ENCODE measurements at places on chromosomes 3 and 15.

GRCh38 chr3:134376786-134377426, 2.7 kb upstream of the AMOTL2 start:
- no peak for DNase-seq

- peak; percentile 35 for DNase-seq
Observed at GRCh38 chr3:116579840-116580239, 129.7 kb upstream of the TUSC7 start.

DNA sequence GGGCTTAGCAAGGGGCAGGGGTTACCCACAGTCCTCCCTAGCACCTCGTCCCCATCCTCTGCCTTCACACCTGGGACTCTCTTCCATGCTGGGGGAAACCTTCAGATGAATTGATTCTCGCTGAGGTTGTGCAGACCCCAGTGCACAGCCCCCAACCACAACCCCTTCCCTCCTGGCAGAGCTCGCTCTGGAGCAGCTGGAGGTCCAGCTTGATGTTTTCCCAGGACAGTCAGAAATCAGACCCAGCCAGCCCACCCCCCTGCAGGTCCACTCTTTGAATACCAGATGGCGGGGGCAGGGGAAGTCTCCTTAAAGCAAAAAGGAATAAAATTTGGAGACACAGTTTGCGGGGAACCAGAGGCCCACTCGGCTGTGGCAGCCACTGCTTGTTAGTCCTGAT, 234.4 kb downstream of the XXYLT1 start:
- DNase-seq: no peak

DNA sequence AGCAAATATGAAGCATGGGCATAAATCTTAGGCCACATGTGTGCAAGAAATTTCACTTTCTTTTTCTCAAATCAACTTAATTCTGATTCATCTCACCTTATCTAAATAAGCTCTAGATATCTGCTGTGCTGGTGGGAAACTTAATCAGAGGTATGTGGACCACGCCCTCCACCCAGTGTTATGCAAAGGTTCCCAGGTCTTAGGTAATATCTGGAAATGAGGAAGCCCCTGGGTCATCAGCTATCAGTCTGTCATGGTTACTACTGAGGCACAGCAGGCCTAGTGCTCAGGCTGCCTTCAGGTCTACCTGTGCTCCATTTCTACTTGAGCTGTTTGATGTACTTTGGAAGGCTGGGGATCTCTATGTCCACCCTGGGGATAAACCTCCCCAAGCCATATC, 134.4 kb upstream of the KCNH8 start:
- no peak for DNase-seq

GRCh38 chr3:7423036-7423435, 562.1 kb downstream of the GRM7 start:
- no peak for DNase-seq

GRCh38 chr3:125152951-125153350, 59.6 kb downstream of the SLC12A8 start:
- no peak for DNase-seq

GRCh38 chr15:43499635-43500034, 6.7 kb upstream of the TP53BP1 start:
- DNase-seq: no peak

DNA sequence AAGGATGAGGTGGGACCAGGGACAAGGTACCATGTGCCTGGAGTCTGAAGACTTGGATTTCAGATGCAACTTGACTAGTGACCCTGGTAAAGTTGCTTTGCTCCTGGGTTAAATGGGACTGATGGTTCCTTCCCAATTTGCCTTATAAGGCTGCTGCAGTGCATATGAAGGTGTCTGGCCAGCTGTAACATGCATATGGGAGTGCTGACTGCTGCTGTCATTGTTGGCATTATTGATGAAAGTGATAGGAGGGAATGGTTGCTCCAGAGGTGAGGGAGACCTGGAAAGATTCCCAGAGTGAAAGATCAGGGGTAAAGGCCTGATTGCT, 20.5 kb downstream of the CYP8B1 start:
- DNase-seq: no peak

DNA sequence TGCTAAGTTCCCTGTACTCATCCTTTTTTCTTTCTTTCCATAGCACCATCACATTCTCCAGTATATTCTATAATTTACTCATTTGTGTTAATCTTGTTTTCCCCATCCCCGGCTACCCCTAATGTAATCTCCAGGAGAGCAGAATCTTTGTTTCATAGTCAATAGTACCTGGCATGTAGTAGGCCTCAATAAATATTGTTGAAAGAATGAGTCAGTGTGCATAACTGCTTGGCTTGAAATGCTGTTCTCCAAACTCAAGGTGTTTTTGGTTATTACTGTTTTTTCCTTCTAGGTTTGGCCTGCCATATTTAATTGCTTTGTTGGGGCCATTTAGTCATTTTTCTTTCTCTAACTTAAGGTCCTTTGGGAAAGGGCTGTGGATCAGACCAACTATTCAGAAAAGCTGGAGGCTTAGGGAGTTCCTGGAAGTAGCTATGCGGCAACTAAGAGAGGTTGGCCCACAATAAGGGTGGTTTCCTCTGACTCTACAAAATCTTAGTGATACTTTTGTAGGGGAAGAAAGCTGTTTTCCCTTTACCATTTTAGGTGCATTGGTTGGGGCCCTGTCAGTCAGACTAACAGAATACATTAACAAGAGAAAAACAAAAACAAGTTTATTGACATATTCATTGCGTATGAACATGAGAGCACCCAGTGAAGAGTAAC, 28.4 kb downstream of the KAT2B start:
- no peak for DNase-seq

GRCh38 chr3:9704347-9705322, 1.0 kb downstream of the CPNE9 start:
- DNase-seq: peak; percentile 65

DNA sequence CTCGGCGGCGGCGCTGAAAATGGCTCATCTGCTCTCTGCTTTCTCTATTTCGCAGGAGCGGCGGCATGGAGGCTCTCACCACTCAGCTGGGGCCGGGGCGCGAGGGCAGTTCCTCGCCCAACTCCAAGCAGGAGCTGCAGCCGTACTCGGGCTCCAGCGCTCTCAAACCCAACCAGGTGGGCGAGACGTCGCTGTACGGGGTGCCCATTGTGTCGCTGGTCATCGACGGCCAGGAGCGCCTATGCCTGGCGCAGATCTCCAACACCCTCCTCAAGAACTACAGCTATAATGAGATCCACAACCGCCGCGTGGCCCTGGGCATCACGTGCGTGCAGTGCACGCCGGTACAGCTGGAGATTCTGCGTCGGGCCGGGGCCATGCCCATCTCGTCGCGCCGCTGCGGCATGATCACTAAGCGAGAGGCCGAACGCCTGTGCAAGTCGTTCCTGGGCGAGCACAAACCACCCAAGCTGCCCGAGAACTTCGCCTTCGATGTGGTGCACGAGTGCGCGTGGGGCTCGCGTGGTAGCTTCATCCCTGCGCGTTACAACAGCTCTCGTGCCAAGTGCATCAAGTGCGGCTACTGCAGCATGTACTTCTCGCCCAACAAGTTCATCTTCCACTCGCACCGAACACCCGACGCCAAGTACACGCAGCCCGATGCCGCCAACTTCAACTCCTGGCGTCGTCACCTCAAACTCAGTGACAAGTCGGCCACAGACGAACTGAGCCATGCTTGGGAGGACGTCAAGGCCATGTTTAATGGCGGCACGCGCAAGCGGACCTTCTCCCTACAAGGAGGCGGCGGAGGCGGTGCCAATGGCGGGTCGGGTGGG, 790 bp downstream of the SKOR1 start:
- DNase-seq: peak; percentile 21

DNA sequence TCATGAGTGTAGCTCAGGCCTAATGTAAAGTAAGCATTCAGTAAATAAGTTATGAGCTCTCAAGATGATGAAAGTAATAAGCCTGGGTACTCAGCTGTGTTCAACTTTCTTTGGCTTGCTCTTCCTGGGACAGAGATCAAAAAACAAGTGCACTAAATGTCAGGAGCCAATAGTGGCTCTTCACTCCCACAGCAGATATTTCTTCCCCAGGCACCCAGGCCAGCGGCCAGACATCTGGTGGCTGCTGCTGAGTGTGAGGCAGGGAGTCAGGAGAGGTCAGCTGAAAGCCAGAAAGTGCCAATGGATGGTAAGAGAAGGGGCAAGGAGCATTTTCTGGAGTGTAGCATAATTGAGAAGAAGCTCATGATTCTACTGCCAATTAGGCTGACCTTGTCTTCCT, 18.2 kb upstream of the ITGA11 start:
- DNase-seq: no peak

GRCh38 chr3:134677196-134677986, 26.6 kb upstream of the KY start:
- DNase-seq: no peak

- DNase-seq: no peak
Observed at GRCh38 chr3:61699622-61700021, 138.3 kb downstream of the PTPRG start.

DNA sequence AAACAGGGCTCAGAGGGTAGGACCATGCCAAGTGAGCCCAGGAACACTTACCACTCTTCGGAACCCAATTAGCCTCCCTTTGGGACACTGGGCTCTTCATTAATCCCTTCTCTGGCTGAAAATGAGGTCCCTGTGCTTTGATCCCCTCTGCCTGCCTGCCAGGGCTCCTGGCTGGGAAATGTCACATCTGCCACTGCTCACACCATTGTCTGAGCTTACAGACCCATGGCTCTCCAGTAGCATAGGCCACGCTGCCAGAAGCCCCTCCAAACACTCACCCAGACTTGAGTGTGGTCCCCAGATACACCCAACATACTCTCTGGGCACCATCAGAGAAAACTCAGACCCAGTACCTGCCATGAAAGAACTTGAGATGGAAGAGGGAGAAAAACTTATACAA, 287.3 kb downstream of the XXYLT1 start:
- no peak for DNase-seq

GRCh38 chr15:43958861-43959330, 132.1 kb downstream of the WDR76 start:
- DNase-seq: peak; percentile 86

- DNase-seq: no peak
Observed at GRCh38 chr3:27127195-27127594, 242.0 kb downstream of the NEK10 start.

DNA sequence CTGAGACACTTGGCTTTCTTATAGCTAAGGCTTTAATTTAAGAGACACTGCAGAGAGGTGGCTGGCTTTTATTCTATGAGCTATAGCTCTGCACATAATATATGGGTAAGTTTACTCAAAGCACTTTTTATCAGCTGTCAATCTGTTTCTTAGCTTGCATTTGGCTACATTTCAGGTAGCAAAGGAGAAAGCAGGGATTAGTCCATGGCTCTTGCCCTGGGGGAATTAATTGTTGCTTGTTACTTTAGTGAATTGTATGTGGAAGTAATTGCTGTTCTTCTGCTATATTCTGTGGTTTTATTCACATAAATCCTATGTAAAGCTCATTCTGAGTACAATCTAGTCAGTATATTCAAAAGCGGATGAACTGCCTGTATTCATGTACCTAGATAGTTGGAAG, 14.4 kb upstream of the CCDC39 start:
- no peak for DNase-seq

GRCh38 chr15:100043068-100043641, 298.6 kb downstream of the ADAMTS17 start:
- DNase-seq: peak; percentile 50

DNA sequence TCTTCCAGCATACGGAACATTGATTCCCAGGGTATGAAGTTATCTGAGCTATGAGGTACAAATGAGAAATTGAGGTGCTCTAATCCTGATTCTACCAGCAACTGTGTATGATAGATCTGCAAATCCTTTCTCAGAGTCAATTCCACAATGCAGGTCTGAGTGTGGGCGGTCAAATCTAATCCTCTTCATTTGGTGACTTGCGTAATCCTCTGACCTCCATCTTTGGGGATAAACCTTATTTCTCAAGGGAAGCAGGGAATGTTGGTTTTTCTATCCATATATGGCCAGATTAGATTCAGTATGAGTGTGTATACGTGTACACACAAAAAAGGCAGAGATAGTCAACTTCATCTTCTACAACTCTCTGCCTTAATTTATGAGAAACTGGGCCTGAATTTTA, 348.4 kb upstream of the IL12A start:
- DNase-seq: no peak

- no peak for DNase-seq
Observed at GRCh38 chr3:149971403-149972075, 844 bp upstream of the PFN2 start.

- DNase-seq: peak; percentile 54
Observed at GRCh38 chr3:59535791-59536221, 486.0 kb upstream of the CFAP20DC start.

- DNase-seq: peak; percentile 93
Observed at GRCh38 chr15:34239151-34239808, 14.5 kb downstream of the EMC4 start.

DNA sequence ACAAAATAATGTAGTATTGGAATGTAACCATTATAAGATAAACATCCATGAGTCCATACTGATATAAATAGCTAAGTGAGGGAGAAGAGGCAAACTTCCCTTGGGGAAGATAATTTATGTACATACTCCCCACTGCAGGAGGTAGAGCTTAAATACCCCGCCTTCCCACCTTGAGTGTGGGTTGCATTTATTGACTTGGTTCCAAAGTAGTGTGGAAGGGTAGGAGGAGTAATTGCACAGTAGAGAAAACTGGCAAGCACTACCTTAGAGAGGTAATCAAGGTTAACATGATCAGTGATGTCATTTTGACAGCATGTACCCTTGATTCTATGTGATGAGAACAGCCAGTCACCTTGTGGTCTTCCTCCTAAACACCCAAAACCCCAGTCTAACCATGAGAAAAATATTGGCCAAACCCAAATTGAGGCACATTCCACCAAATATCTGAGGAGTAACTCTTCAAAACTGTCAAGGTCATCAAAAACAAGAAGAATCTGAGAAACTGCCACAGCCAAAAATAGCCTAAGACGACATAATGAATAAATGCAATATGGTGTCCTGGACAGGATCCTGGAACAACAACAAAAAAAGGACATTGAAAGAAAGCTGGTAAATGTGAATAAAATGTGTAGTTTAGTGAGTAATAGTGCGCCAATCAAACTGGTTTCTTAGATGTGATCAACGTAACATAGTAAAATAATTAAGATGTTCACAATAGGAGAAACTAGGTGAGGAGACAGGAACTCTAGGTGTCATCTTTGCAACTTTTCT, 774 bp upstream of the CNOT10 start:
- no peak for DNase-seq

DNA sequence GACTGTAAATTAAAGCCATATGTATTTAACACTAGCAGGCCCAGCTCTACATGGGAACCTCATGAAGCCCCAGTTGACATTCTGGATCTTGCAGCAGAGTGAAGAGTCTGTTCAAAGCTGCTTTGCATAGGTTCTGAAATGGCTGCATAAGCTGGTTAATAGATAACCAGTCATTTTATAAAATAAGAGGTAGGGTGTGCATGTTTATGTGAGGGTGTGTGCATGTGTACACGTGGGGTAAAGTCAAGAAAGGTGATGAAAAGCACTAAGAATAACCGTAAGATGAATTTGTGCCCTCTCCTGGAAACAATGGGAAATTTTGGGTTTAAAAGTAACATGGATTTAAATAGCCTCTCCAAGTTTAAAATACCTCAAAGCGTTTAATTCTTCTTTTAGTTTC, 33.0 kb downstream of the PAQR9 start:
- DNase-seq: peak; percentile 26

- DNase-seq: peak; percentile 46
Observed at GRCh38 chr3:170128977-170129431, 52.5 kb downstream of the PHC3 start.

GRCh38 chr15:47806008-47806407, 88.7 kb downstream of the SEMA6D start:
- DNase-seq: no peak

- DNase-seq: no peak
Observed at GRCh38 chr15:75815811-75816719, 27.2 kb upstream of the UBE2Q2 start.

GRCh38 chr3:158821847-158822246, 20.0 kb downstream of the MFSD1 start:
- no peak for DNase-seq

Data from foreskin fibroblast (primary cell).